ENCODE measurements at places on chromosomes 4 and X.

GRCh38 chr4:89298155-89298554 is 9.4 kb downstream of the GPRIN3 start:
- DNase-seq, result no peak

DNA sequence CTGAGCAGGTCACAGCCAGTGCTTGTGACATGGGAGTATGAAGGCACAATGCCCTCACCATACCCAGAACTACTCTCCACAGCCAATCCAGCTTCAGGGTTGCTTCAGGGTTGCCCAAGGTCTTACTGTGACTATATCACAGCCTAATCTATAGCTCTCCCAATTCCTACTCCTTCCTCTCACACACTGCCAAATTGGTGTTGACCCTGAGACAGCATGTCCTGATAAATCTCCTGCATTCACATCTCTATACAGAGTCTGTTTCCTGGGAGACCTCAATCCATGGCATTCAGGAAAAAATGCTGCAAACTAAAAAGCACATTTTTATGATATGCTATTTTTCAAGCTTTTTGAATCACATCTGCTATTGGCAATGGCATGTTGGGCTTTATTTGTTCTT is 456.7 kb downstream of the GRID2 start:
- DNase-seq, result no peak

DNA sequence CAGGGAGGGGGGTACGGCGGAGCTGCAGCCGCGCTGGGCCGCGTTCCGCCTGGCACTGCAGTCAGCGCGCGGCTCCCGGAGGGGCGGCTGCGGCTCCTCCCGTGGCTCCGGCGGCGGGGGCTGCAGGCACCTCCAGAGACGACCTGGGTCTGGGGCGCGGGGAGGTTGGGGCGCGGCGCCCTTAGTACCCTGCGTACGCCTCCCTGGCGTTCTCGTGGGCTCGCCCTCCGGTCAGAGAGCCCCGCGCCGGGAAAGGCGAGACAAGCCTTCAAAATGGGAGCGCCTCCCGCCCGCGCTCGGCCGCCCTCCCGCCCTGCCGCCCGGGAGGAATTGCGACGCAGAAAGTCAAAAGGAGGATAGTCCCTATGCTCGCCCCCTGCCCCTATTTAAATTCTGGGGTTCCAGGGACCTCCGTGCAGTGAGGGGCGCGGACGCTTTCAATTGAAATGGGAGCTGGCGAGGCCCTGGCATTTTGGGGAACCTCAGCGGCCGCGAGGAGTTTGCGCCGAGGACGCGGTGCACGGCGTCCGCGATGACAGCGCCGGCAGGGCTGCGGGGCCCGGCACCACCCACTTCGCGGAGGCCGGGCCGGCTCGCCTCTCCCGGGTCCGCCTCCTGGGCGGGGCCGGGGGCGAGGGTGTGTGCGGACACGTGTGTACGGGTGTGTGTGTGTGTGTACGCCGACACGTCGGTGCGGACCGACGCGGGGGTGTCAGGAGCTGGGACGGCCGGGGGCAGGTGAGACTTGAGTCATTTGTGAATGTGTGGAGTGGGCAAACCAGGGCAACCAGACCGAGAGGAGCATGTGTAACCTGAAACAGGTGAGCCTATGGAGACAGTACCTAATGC is 544 bp downstream of the HERC3 start:
- DNase-seq, result peak; percentile 47

DNA sequence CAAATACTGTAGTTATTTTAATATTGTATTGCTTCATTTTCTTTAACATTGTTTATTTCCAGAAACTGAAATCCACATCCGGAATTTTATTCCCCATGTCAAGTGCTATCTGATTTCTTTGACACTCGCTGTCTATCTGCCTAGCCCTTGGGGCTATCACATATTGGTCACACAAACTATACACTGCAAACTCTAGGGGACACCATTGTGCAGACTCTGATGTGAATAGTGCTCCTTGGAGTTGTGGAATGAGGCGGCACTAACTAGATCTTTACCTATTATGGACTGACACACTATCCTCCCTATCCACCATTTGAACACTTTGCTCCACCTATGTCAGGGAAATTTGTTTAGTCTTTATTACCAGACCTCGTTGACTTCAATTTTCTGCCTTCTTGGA is 534.5 kb downstream of the GLUD2 start:
- no peak for DNase-seq

- DNase-seq, result no peak
Measured at GRCh38 chr4:23855912-23856605, 33.8 kb downstream of the PPARGC1A start.

DNA sequence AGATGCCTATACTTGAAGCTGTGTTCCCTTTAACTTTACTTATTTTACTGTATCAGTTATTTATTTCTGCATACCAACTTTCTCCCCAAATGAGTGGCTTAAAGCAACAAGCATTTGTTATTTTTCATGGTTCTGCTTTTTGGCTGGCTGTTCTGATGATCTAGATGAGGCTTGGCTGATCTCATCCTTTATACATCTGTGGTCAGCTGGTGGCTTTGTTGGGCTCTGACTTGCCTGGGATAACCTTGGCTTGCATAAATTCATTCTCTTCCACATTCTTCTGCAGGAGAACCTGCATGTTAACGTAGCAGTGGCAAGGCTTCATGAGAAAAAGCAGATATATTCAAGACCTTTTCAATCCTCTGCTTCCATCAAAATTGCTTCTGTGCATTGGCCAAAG is 1317.6 kb downstream of the ADGRL3 start:
- no peak for DNase-seq

DNA sequence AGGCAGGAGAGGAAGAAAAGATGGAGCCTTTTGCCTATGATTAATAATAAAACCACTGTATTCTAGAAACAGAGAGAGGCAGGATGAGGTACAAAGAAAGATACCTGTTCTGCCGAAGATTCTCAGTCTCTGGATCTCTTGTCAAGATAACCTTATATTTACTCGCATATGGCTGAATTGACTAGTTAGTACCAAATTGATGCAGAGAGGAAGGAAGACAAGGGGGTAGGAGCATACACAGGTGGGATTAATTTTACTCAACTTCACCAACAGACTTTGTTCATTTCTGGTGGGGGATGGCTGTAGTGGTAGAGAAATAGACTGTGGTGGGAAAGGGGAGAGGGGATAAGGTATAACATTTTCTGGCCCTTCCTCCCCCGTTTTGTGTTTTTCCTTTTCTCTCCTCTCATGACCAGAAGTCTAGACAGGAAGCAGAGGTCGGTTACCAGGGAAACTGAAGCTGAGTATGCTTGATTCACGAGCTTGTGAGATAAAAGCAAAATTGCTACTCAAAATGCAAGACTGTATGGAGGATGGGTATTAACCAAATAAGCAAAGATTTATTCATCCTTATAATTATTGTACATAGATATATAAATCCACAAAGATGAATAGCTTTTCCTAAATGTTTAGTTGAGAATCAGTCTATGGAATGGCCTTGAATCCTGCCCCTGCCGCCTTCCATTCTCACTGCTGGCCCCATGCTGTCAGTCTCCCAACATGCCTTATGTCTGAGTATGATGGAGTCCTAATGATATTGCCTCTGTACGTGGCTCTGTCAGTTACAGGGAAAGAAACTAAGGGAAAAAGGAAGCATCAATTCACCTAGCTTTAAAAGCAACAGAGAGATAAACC is 17.8 kb upstream of the PAGE2B start:
- no peak for DNase-seq

DNA sequence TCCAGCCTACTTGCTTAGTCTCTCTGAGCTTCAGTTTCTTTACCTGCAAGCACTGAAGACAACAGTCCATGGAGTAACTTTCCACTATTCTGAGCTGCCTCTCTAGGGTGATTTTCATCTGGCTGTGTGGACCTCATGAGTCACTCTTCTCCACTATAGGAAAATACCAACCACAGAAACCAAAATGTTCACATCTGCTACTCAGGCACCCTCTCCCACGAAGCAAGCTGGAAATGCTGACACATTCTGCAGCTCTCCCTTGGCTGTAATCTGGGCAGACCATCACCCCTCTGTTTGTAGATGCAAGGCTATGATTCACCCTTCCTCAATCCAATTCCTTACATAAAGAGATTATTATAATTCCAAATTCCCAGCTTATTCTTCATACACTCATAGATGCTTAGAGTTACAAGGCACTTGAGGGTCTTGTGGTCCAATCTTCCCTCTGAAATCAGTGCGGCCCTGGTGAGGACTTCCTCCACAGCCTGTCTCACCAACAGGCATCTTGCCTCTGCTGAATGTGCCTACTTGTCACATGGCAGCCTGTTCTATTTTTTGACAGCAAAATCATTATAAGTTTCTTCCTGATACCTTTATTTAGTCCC is 97.0 kb upstream of the LNX1 start:
- no peak for DNase-seq
